Amniotic epithelial cell (primary cell): ENCODE measurements at places on chromosomes 4 and X.

GRCh38 chr4:140485939-140486338 is 12.2 kb downstream of the MGAT4D start:
- DNase-seq, result no peak

DNA sequence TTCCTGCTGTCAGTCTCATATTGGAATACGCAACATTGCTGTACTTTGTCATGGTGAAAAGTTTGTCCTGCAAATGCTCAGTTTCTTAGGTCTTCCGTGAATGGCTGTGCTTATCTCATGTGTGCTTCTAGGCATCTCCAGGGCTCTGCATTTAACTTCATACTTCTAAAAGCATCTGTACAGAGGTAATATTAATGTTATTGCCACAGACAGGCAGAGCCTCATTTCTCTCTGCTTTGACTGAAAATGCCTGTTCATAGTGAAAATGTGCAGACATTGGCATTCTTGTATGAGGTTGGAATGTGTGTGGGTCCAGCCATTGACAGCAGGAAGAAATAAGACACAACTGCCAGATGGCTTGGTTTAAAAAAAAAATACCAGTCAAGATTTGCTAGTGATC is 140.1 kb upstream of the TTC29 start:
- DNase-seq, result peak; percentile 42

GRCh38 chr4:32601848-32602247 is 1881.7 kb downstream of the PCDH7 start:
- DNase-seq, result no peak

- peak; percentile 24 for DNase-seq
Observed at GRCh38 chrX:154136627-154137161, 7.3 kb upstream of the OPN1LW start.

DNA sequence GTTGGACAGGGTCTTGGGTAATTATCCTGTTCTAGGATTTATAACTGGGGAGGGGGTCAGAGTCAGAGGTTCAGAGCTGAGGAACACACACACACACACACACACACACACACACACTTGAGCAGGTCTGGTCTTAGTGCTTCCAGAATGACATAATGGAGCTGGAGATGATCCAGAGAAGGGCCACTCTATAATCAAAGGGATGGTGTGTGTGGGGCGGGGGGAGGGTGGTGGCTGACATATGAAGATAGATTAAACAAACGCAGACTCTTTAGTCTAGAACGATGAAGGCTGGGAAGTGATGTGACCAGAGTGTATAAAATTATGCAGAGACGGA is 434 bp upstream of the TMEM255A start:
- no peak for DNase-seq

GRCh38 chr4:148006001-148006400 is 274.1 kb downstream of the ARHGAP10 start:
- no peak for DNase-seq
